Activated CD8-positive, alpha-beta memory T cell treated with anti-CD3 and anti-CD28 coated beads for 48 hours (primary cell): ENCODE measurements at places on chromosomes 16 and 17.

DNA sequence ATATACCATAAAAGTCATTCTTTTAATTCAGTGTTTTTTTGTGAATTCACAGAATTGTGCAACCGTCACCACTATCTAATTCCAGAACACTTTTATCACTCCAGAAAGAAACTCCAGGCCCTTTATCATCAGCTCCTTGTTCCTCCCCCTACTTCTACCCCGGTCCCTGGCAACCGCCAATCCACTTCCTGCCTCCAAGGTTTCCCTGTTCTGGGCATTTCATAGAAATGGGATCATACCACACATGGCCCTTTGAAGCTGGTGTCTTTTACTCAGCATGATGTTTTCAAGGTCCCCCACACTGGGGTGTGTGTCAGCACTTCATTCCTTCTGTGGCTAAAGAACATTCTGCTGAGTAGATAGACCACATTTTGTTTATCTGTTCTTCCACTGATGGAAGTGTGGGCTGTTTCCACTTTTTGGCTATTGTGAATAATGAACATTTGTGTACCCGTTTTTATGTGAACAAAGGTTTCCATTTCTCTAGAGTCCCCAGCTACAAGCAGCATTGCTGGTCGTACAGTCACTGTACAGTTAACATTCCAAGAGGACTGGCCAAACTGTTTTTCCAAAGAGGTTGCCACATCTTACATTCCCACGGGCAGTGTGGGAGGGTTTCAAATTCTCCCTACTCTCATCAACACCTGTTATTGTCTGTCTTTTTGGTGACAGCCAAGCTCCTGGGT lies 75.8 kb upstream of the ZNF469 start:
- no peak for DNase-seq

DNA sequence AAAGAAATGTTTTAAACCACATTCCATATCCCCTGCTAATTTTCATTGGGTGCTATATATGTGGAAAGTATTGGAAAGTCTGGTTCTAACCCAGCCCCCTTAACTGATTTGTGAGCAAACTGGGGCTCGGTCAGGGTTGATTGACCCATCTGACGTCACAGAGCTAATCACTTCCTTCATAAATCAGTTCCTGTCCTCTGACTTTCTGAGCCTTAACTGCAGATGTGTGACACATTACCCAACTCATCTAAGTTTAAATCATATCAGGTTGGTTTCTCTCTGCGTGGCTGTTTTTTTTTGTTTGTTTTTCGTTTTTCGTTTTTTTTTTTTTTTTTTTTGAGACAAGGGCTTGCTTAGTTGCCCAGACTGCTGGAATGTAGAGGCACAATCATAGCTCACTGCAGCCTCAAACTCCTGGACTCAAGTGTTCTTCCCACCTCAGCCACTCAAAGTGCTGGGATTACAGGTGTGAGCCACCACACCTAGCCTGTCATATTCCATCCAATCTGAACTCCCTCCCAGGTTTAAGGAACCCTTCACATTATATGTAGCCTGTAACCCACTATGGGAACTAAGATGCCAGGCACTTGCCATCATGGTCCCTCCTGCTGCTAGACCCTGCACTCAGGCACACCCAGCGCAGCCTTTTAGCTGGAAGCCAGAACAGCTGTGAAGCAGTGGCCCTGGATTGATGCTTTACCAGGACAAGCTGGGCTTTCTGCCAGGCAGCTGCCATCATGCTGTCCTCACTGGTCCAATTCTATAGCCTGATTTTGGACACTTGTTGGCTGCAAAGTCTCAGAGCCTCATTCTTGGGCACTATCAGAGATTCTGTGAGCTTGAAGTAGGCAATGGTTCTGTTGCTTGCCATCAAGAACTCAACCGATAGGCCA lies 6.9 kb upstream of the BPTF start:
- no peak for DNase-seq

DNA sequence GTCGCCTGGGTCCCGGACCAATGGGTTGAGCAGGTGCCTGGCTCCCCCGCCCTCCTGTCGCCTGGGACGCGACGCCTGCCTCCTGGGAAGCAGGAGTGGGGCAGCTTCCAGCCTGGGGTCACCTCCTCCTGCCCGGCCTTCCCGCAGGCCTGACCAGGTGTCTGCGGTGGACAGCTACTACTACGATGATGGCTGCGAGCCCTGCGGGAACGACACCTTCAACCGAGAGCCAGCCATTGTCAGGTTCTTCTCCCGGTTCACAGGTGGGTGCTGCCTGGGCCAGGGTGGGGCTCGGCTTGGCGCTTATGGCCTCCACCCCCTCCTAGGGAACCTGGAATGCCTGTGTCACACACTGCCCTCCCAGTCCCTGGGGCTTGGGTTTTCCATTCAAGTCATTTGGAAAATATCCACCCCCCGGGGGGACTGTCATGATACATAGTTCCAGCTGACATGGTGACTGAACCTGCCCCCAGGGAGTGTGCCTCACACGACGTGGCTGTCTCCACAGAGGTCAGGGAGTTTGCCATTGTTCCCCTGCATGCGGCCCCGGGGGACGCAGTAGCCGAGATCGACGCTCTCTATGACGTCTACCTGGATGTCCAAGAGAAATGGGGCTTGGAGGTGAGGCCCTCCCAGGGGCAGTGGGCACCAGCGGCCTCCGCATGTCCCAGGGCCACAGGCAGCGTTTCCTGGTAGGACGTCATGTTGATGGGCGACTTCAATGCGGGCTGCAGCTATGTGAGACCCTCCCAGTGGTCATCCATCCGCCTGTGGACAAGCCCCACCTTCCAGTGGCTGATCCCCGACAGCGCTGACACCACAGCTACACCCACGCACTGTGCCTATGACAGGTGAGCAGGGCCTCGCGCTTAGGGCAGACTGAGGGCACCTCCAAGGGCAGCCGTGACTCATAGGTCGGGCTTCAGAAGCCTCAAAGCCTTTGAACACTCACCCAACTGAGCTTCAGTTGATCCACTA lies 2.3 kb downstream of the DNASE1 start:
- no peak for DNase-seq

DNA sequence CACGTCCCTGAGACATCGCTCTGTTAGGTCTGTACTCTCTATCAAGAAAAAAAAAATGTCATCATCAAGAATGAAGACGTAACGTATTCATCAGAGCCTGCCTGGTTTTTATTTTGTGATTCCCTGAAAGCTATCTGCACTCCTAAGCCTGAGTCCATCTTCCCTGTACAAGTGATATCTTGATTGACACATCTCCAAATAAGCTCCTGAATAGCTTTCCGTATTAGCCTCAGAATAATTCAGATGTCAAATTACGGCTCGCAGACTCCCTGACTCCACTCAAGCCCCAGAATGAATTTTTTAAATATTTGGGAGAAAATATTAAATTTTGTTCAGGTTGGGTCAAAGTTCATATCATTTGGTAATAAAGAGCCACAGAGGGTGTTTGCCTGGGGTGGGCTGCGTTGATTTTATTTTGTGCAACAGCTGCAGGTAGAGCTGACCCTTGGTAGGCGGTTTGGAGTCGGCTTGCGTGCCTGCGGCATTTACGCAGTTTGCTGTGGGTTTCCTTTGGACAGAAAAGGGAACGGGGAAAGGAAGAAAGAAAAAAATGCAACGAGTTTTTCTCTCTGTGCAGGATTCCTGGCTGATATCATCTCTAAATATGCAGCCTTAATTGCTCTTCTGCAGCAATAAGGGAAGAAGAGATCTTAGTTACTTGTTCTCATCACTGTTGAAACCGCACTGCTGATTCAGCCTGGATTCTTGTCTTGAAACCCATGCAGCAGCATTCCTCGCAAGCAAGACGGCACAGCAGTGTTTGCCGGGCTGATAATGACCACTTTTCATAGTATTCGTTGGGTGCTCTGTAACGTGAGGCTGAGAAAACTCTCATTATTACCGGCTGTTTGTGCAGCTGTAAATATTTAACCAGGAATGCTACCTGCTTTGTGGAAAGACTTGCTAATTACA lies 114.7 kb downstream of the IRX3 start:
- no peak for DNase-seq

GRCh38 chr16:62700426-62701294 lies 664.4 kb upstream of the CDH8 start:
- DNase-seq, result no peak

DNA sequence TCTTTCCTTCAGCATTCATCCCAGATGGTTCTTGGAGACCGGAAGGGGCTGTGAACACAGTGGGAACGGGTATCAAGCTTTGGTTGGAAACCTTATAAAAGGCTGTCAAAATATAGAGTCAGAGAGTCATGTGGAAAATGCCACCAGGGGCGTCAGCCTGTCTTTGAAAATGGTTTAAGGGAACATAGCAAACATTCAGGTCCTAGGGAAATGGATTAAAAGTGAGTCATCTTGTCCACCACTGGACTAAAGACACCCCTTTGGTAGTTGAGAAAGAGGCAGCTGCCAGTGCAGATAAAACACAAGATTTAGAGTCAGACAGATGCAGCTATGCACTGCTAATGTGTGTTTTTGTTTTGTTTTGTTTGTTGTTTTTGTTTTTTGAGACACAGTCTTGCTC lies 47.8 kb upstream of the BCO1 start:
- no peak for DNase-seq

DNA sequence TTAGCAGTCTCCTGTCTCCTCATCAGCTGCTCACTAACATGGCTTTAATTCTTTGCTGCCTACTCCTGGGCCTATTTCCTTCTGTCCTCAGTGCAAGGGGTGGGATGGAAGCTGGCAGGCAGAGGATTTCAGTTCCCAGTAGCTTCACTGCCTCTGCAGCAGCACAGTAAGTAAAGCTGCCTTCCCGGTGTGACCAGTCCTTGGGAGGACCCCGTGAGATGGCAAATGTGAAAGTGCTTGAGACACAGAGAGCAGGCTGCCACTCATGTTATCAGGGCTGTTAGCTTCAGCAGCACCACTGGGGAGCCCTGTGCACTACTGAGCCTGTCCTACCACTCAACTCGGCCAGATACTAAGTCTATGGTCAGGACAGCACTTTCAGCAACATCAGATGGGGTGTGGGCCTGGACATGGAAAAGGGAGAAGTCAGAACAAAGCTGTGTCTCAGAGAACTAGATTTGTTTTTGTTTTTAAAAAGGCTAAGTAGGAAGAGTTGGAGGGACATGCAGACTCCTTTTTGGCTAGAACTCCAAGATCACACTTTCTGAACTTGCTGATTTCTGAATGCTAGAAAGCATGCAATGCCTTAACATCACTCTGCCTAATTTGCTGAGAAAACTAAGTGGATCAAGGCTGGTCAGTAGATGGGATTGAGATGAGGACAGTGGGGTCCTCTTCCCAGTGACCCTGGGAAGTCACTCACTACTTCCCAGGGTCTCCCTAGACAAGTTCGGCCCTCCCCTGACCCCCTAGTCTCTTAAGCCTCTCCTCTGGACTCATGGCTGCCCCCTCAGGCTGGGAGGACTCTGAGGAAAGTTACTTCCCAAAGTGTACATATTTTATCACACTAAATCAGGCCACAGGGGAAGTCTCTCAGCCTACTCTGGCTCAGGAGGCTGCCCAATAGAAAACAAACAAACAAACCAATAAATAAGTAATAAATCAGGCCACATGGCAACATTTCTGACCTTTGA lies 1.1 kb downstream of the ACSF2 start:
- no peak for DNase-seq

GRCh38 chr16:9977333-9977897 lies 204.8 kb downstream of the GRIN2A start:
- no peak for DNase-seq

DNA sequence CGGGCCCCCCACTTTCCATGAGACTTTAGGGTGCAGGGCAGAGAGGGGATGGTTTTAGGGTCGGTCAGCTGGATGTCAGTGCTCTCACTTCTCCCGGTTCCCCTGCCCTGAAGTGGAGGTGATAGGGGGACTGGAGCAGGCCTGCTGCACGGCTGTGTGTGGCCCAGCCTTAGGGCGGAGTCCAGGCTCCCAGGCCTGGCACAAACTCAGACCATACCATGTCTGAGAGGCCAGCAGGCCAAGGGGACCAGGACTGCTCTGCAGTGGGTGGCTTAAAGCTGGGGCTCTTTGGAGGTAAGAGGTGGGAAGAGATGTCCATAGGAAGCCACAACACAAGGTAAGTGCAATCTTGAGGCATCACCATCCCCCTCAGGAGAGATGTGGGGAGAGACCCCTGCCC lies 8.3 kb downstream of the TFAP4 start:
- no peak for DNase-seq
